ENCODE measurements at places on chromosomes 1 and 21.

- no peak for DNase-seq
These were observed 32.1 kb upstream of the PLA2G5 start for GRCh38 chr1:20037877-20038276.

DNA sequence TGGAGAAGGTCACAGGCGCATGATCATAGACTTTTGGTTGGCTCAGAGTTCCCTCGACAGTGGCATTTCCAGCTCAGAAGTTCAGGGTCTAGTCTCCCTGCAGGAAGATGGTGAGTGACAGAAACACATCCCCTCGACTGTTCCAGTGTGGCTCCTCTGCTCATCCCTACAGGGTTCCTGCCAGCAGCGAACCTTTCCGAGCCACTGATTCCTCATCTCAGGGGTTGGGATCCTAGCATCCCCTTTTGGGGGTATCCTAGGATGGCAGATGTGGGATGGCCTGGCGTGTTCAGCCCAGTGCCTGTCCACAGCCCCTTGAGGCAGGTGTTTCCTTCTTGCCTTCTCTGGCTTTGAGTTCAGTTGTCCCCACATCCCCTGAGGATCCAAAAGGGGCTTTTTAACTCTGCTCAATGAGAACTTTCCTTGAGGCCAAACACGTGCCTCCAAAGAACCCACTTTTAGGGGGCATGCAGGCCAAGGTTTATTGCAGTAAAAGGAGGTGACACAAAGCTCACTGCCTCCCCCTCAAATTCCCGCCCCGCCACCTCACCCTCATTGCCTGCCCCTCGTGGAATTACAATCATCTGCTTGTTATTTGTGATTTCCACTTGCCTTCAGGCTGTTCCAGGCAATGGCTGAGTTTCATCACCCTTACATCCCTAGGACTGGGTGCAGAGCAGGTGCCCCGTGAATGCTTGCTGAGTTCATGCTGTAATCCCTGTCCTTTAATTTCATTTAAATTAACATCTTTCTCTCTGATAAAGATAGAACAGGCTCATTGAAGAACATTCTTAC lies 440.7 kb downstream of the CAMTA1 start:
- no peak for DNase-seq

DNA sequence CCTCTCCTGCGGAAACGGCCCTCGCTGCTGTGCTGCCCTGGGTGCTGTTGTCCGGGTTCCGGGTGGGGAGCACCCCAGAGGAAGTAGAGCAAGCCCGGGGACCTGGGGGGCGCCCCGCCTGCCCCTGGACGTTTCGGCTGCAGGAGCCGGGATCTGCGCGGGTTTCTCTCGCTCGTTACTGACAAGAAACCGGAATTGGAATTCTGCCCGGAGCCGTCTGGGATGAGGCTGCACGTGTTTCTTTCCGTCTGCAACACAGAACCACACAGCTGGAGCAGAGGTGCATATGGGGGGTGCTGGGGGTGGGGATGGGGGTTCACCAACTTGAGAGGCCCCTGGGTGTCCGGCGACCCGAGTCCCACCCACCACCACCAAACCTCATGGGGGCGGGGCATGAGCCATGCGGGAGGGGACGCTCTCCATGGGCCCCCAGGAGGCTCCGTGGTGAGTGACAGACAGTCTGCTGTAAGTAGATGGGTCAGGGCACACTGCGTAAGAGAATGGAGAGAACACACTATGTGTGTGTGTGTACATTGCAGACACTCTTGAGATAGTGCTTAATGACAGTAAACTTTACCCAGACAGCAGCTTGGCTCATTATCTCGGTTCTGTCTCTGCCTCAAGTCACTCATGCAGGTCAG lies 261.4 kb upstream of the C1orf174 start:
- no peak for DNase-seq

DNA sequence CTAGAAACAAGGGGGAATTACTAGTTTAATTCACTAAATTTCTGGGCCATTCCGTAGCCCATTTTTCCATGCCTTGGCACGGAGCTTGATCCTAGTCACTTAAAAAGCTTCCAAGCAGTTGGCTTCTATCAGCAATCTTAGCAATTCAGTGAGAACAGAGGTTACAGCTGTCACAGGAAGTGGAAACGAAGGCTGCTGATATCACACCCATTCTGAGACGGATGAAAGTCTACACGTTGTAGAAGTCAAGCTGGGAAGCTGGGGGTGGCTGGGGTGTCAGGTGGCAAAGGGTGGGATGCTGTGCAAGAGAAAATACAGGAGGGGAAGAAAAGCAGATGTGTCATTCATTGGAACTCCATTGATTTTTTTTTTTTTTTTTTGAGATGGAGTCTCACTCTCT lies 11.8 kb upstream of the STMN1 start:
- DNase-seq: no peak

DNA sequence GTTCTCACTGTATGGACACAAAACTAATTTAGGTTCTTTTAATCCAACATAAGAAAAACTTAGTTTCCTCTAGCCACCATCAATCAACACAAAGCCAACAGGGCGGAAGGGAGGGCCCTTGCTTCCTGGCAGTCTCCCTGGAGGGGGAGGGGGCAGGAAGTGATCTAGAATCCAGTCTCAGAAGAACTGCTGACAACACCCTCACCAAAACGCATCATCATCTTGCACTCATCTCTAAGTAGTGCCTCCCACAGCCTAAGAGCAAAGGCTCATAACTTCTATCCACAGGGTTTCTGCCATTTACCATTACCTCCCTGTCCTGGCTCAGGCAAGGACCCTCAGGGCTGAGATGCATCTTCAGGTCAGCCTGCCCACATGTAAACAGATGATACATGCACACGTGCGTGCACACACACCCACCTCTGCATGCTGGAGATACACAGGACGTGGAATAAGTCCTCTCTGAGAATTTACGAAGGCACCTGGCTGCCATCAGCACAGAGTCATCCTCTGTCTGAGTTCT lies 20.5 kb downstream of the HIVEP3 start:
- peak; percentile 22 for DNase-seq

GRCh38 chr1:68120136-68120791 lies 69.8 kb upstream of the DIRAS3 start:
- DNase-seq: no peak

DNA sequence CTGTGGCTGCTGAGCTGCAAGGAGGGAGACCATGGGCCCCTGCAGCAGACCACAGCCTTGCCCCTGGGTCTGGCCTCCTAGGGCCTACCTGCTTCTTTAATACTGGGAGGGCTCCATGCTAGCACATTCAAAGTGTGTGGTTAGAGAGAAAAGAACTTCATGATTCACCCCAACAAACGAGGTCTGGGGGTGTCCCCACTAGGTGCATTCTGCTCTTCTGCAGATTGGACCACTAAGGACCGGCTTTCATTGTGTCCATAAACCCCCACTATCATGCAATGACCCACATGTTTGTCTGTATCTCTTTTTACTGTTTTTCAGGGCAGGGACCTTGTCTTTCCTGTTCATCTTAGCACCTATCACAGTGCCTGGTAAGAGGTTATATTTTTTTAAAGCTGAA lies 185.4 kb downstream of the OMA1 start:
- no peak for DNase-seq

- no peak for DNase-seq
These were observed 401 bp downstream of the ITLN1 start for GRCh38 chr1:160884579-160884978.

Data from stimulated activated CD4-positive, alpha-beta T cell treated with anti-CD3 and anti-CD28 coated beads, Interleukin-15, amount 100 ng/mL, for 1 hour (primary cell).